Stimulated activated CD8-positive, alpha-beta memory T cell treated with anti-CD3 and anti-CD28 coated beads, Interleukin-7, amount 100 ng/mL, for 1 hour (primary cell): ENCODE measurements at places on chromosomes 6 and 20.

DNA sequence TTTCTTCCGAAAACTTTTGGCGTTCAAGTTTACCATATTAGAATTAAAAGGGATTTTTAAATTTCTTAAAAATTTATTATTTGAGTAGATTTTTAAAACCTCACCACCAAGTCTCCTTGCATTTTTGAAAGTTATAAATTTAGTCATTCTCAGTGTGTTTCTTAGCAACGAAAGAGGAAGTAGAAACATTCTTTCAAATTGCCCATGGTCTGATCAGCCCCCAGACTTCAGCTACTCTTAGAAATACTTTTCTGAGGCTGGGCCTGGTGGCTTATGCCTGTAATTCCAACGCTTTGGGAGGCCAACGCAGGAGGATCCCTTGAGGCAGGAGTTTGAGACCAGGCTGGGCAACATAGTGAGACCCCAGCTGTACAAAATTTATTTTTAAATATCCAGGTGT, 15.1 kb upstream of the RTF2 start:
- no peak for DNase-seq

DNA sequence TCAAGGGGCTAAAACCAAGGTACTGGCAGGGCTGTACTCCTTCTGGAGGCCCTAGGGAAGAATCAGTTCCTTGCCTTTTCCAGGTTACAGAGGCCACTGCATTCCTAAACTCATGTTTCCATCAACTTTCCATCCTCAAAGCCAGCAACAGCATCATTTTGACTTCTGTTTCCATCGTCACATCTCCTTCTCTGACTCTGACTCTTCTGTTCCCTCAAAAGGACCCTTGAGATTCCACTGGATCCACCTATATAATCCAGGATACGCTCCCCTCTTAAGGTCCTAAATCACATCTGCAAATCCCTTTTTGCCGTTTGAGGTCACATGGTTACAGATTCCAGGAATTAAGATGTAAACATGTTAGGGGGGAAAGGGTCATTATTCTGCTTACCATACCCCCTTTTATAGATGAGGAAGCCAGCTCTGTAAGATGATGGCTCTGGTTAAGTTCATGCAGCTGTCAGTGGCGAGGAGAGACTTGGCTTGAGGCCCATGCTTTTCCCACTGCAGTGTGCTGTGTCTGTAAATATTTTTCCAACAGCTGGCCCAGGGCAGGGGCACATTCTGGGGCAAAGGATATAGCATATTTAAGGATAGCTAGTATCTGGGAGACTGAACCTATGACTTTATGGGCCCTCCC, 114.6 kb downstream of the TNFRSF21 start:
- no peak for DNase-seq

DNA sequence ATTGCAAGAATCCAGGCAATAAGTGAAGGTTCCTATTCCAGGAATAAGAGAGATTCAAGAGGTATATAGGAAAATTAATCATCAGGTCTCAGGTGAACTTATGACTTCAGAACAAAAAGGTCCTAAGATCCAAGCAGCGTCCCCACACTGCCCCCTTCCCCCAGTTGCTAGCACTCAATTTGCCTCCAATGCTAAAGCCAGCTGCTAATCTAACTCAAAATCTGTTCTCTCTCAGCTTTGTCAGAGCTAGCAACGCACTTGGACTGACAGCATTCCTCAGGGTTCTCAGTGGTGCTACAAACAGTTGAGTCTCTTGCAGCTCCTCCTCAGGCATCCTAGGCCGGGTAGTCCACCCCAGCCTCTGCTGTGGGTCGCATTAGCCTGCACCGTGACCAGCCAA, 148.3 kb downstream of the RFX6 start:
- DNase-seq, result no peak

GRCh38 chr20:9301129-9302090, 213.0 kb upstream of the LAMP5 start:
- no peak for DNase-seq

- no peak for DNase-seq
Observed at GRCh38 chr6:116265041-116265829, 11.4 kb upstream of the TSPYL4 start.

DNA sequence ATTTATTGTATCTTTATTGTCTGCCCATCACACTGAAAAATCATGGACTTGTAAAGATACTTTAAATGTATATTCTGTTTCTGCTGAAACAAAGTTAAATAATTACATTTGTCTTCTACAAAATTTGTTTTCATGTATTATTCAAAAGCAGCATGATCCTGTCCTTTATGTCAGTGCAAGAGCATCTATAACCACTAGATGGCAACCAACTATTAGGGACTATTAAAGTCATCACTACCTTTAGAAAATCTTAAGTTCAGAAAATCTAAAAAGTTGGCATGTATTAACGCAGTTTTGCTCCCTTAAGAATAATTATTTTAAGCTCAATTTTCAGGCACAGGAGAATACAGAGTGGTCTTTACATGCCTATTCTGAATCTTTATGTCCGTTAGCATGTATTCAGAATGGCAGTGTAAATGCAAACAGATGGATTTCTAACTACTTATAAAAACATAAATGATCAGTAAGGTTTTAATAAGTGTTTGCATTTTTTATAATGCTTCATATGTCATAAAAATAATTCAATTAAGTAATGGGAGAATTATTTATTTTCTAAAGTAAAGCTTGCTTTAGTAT, 17.8 kb downstream of the TMEM30A start:
- no peak for DNase-seq

- no peak for DNase-seq
Observed at GRCh38 chr6:148379966-148380713, 37.5 kb downstream of the SASH1 start.

DNA sequence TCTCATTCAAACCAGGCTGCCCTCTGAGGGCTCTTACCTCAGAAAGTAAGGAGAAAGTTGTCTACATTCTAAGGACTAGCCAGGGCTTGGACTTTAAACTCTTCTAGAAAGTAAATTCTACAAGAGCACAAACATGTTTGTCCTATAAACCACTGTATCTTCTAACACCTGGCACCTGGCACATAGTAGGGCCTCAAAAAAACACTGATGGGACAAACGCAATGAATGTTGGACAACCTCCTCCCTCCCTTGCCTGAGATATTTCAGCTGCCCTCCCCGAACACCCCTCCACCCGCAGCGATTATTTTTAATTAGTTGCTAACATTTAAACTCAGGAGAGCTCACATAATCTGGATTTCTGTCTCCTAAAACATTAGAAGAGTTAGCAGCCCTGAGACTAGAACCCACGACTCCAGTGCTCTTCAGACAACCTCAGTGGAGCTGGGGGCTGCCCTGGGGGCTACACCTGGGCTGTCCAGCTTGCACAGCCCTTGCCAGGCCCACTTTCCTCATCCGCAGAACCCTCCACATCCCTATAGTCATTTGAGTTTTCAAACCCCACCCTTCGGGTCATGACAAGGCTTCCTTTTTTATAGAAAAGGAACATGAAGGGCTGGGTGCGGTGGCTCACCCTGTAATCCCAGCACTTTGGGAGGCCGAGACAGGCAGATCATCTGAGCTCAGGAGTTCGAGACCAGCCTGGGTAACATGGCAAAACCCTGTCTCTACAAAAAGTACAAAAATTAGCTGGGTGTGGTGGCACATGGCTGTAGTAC, 4.9 kb downstream of the HCK start:
- no peak for DNase-seq

DNA sequence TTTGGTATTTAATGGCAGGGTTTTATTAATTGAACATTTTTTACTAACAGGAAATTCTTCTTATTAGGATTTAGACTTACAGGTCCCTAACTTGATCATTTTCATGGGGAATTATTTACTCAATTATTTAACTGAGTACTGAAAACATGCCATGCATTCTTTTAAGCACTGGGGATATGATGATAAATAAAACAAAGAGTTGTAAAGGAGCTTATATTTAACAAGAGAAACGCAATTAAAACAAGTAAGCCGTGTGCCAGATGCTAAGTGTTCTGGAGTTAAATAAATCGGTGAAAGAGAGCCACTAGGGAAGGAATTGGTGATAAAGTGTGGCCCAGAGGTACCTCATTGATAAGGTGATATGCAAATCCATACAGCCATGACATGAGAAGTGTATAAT, 214.2 kb upstream of the HTR1E start:
- DNase-seq, result no peak

DNA sequence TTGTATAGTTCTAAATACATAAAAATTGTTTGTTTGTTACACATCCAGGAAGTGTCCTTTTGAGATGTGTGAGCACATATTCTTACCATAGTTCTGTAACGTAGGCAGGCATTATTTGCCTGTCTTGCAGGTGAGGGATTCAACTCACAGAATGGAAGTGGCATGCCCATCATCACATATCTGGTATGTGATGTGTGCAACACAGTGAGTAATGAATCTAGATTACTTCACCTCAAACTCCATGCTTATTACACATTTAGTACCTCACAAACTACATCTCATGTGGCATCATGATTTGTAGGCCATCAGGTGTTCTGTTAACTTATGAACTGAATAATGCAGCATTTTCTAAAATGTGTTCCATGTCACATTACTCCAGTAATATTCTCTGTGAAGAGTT, 181.6 kb downstream of the PLCB4 start:
- no peak for DNase-seq

GRCh38 chr6:4280707-4281106, 145.3 kb upstream of the ECI2 start:
- DNase-seq, result no peak

DNA sequence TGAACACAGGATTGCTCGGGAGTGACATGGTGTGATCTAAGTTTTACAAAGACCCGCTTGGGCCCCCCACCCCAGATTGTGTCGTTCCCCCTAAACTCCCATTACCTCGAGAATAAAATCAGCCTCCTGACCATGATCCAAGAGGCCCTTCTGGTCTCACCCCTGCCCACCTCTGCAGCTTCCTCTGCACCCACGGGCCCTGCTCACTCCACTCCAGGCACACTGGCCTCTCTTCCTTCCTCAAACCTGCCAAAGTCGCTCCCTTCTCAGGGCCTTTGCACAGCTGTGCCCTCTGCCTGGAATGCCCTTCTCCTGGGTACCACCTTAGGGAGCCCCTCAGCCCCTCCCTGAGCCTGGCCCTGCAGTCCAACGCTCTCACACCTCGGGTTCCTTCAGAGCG, 17.9 kb downstream of the TGM2 start:
- DNase-seq, result no peak

GRCh38 chr20:64048402-64049044, 916 bp downstream of the SOX18 start:
- DNase-seq, result no peak

- no peak for DNase-seq
Observed at GRCh38 chr6:44699082-44699481, 311.6 kb downstream of the CDC5L start.

DNA sequence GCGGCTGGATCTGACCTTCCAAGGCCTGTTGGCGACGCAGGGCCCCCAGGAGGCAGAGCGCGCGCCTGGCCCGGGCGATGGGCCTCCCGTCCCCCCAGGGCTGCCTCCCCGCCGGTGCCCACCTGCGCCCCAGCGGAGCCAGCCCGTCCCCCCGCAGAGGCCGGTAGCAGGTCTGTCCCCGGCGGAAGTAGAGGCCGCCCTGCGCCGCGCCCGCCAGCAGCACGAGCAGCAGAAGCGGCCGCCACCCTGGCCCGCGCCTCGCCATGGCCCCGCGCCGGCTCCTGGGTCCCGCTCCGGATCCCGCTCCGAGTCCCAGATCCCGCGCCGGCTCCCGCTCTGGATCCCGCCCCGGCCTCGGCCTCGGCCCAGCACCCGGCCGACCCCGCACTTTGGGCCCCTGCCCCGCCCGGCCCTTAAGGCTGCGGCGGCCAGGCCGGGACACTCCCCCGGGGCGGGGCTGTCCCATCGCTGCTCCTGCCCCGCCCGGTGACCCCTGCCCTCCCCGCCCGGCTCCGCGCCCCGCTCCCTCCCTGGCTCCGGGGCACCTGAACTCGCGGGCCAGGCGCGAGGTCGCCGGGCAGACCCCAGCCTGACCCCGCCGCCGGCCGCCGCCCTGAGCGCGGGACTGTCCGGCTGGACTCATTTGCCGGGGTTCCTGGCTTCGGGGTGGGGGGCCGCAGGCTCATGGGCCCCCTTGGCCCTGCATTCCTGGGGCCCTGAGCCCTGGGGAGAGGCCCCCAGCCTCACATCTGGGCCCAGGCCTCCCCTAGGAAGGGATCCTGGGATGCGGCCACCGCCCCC, at the start of gene CTSZ:
CTSZ (minus strand) TSS at position 391 of the 801 bp plus-strand sequence; CDS start at position 265, 126 bp downstream.
- no peak for DNase-seq

DNA sequence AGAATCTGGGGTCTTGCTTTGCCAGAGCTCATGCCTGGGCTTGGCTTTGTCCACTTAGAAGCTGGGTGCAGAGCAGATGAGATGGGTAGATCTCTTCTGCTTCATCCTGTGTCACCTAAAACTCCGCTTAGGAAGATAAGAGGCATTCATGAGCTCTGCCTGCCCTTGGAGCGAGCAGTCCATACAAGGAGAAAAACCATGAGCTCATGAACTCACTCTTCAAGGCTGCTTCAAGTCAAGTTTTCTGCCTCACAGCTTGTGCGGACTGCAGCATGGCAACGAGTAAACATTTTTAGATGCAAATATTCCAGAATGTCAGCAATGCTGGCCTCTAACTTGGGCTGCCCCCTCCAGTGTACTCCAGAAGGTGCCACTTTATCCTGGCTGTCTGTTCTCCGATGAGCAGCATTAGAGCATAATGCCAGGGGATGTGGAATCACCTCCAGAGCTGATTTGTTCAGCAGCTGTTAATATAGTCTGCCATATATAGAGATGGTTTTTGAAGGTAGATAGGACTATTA, 10.7 kb upstream of the UQCC2 start:
- DNase-seq, result no peak

GRCh38 chr6:53049415-53049814, 15.8 kb upstream of the FBXO9 start:
- no peak for DNase-seq

GRCh38 chr20:51419231-51419630, 123.3 kb downstream of the NFATC2 start:
- DNase-seq, result no peak

GRCh38 chr6:109076377-109076776, 18.3 kb downstream of the SESN1 start:
- no peak for DNase-seq

- no peak for DNase-seq
Observed at GRCh38 chr20:62723351-62723750, 14.7 kb downstream of the NTSR1 start.

- DNase-seq, result no peak
Observed at GRCh38 chr6:135209803-135210202, 28.7 kb downstream of the MYB start.

DNA sequence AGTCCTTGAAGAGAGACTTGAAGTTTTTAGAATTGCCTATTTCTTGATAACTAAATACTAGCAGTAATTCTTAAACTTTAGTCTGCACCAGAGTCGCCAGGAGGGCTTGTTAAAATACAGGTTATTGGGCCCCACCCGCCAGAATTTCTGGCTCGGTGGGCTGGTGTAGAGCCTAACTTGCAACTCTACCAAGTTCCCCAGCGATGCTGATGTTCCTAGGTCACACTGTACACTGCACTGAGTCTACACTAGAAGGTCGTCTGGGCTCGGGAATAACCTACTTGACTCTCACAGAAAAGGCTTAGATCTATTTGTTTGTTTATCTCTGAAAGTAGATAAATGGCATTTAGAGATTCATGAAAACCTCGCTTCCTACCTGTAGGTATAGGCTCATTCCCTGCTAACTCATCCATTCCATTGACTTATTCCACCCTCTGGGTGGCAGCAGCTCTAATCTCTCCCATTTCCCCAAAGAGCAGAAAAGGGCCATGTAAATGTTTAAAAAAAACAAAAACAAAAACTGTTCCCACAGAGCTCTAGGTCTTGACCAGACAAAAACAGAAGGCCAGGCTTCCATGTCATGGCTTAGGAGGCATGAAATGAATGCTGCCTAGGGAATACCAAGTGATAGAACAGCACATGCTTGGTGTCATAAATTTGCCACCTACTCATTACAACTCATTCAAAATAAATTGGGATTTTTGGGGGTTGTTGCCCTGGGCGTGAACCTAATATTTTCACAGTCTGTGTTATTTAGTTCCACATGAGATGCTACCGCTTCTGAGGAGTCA, 292.1 kb downstream of the ADGB start:
- DNase-seq, result no peak
